NCI-H2081 treated with DMSO at 0.1 percent for 48 hours (cell line): ENCODE measurements at places on chromosomes 6 and 20.

DNA sequence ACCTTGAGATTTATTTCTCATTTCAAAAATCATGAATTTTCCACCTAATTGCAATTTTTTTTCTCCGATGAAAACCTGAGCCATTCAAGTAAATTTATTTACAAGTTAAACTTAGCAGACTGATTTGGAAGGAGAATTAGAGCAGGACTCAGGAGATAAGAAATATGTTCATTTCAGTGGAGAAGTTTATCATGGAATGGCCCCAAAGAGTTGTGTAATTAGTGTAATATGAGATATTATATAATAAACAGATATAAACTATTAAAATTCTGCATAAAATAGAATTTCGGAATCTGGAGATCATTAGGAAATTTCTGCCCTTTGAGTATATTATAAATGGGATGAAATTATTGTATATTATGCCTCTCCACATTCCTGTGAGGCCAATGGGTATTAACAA is 596.8 kb downstream of the QKI start:
- no peak for DNase-seq

DNA sequence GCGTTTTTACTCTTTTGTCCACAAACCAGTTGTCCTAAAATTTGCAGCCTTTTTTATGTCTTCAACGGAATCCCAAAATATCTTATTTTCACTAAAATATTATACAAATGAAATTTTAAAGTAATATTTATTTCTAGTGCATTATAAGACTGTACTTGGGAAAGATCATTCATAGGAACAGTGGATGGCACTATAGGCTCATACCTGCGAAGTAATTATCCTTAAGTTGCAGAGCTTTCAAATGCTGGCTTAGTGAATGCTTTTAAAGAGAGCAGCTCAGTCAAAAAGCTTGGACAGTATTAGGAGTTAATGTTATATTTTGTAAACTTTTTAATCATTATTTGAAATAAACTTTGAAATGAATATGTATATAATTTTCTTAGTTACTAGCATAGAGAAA is 254.9 kb downstream of the CDKAL1 start:
- peak; percentile 34 for DNase-seq

- no peak for DNase-seq
These were observed 180.0 kb upstream of the RREB1 start for GRCh38 chr6:6927521-6928361.

GRCh38 chr6:41457303-41457670 is 88.9 kb upstream of the FOXP4 start:
- no peak for DNase-seq

- DNase-seq = no peak
These were observed 514.3 kb upstream of the ID4 start for GRCh38 chr6:19322691-19323485.
